ENCODE measurements at places on chromosomes 11 and 22.
A peak's percentile ranks its signal among the peaks of the same experiment; 100 is the strongest.

GRCh38 chr22:30245985-30246813, at the start of gene LIF:
Gene LIF, minus strand, starts transcription at chr22:30246759. Its CDS starts 64 bp downstream, at chr22:30246695.
- DNase-seq = peak; percentile 45

DNA sequence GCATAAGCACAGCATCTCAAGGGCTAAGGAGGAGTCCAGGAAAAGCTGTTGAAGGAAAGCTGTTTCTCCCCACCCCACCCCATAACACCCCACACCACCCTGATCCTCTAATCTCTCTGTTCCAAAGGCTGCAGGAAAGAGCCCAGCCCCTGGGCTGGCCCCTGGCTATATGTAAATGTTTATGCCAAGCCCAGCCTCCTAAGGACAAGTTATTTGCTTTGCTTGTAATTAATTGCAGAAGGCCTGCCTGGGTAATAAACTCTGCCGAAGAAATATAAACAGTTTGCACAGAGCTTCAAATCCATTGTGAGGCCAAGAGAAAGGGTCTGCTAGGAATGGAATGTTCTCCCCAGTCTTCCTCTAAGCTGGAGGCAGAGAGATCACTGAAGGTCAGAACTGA, 21.2 kb downstream of the ARRB1 start:
- no peak for DNase-seq

DNA sequence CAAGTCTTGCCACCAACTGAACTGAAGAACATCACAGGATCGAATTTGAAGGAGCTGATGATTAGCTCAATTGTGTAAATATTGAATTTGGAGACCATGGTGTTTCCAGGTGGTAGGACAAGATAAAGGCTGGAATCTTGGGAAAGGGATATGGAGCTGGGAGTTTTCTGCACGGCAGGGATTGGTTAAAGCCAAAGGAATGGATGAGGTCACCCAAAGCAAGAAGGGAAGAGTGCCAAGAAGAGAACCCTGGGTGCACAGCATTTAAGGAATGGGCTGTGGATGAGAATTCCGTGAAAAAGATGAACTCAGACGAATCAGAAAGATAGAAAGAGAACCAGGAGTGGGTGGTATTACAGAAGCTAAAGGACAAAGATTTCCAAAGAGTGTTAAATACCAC, 29.4 kb upstream of the RRAS2 start:
- DNase-seq = no peak

DNA sequence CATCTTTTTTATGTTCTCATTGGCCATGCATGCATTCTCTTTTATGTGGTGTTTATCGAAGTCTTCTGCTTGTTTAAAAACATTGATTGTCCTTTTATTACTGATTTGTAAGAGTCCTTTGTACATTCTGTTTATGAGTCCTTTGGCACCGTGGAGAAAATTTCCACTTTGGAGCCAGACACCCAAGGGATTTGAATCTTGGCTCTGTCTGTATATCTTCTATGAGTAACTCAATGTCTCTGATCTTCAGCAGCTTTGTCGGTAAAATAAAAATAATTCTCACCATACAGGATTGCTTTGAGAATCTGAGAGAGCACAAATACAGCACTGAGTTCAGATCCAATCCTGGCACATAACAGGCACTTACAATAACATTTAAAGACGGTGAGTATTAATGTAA, 12.8 kb upstream of the SORL1 start:
- DNase-seq = no peak

DNA sequence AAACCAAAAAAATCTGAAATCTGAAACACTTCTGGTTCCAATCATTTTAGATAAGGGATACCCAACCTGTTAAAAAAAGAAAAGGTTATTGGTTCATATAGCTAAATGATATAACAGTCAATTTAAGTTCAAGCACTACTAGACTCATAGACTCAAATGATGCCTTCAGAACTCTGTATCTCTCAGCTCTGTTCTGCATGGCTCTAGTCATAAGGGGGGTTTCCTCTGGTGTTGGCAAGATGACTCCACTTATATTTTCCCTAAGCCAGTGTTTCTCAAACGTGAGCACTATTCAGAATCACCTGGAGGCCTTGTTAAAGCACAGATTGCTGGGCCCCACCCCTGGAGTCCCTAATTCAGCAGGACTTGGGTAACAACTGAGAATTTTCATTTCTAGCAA, 11.5 kb upstream of the RRAS2 start:
- no peak for DNase-seq

GRCh38 chr11:26860091-26860780, 133.7 kb upstream of the FIBIN start:
- DNase-seq = no peak

Data from T-helper 17 cell (primary cell).